ENCODE measurements at places on chromosomes 4 and X.

GRCh38 chrX:135006187-135006586, 15.4 kb downstream of the SMIM10 start:
- no peak for ATAC-seq

- ATAC-seq = no peak
These were observed 75.4 kb downstream of the DCHS2 start for GRCh38 chr4:154416190-154416547.

DNA sequence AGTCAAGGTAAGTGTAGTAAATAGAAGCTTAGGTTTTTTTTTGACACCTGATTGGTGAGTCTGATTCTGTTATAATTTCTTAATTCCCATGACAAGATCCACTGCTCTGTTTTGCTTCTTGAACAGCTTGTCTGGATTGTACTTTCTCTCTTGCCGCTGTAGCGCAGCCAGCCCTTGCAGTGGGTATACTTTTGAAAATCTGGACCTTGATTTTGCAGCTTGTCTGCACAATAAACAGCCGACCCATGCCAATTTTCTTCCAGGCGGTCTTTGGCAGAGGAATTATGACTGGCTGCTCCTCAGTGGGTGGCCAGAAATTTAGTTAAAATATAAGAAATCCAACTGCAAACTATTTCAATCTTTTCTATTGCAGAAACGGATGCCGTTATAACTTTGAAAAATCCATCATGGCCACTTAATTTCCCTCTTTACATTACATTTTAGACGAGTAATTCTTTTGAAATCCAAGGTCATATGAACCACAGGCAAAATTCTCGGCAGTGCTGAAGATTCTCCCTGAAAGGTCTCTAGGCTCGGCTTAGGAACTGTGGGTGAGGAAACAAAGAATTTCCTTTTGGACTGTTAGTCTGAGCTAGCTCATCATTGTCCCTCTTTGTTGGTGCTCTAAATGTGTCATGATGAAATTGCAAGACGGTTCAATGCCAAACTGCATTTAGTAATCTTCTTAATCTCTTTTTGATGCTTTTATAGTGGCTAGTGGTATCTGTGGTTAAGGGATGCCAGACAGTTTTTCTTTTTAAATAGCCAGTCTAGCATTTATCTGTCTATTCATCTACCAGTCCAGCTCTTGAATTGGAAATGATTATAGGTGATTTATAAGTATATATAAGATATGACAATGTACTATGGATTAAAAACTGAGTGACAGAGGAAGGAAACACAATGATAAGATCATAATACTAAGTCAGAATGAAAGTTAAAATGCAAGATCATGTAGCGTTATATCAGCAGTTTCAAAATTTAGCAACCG, 31.5 kb upstream of the PTTG2 start:
- peak; percentile 62 for ATAC-seq

DNA sequence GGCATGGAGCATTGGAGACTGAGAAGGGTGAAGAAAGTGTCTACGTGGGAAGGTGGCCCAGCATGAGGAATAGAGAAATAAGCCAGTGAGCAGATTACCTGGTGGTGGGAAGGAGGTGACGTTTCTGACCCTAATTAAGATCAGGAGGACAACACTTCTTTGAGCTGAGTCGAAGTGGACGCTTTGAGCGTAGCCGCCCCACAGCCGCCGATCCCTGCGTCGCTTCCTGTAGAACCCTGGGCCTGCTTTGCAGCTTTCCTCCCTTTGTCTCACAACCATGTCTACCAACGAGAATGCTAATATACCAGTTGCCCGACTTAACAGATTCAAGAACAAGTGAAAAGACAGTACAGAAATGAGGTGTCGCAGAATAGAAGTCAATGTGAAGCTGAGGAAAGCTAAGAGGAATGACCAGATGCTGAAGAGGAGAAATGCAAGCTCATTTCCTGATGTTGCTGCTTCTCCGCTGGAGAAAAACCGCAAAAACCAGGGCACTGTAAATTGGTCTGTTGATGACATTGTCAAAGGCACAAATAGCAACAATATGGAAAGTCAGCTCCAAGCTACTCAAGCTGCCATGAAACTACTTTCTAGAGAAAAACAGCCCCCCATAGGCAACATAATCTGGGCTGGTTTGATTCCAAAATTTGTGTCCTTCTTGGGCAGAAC, 6.4 kb upstream of the ANTXR2 start:
- ATAC-seq = no peak

GRCh38 chr4:120158046-120158445, 91.4 kb upstream of the MAD2L1 start:
- no peak for ATAC-seq

GRCh38 chr4:145003675-145004074, 94.3 kb downstream of the ANAPC10 start:
- no peak for ATAC-seq

DNA sequence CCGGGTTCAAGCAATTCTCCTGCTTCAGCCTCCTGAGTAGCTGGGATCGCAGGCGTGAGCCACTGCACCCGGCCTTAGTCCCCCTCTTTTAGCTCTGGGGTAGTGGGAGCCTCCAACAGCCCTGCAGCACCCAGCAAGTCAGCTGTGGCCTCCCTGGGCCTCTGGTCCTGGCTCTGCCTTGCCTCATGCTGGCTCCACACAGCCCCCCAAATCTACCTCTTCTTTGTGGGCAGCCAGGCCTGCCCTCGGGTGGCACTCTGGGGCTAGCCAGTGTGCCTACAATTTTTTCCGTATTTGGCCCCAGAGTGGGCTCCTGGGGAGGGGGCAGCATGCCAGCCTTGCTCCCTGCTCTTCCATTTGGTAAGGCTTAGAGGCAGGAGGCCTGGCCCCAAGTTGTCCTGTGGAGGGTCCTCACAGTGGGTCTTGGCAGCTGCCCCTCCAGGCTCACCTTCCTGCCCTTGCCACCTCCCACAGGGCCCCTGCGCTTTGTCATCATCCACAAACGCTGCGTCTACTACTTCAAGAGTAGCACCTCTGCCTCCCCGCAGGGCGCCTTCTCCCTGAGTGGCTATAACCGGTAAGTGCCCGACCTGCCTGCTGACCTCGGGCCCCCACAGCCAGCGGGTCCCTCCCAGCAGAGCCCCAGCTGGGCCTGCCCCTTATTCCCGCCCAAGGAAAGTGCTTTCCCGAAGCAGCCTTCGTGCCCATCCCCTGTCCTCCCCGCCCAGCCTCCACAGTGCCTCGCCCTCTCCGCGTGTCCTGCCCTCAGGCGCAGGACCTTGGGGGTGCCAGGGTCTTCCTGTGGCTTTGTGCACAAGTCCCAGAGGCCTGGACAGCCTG, 21.0 kb upstream of the ADD1 start:
- ATAC-seq = no peak

DNA sequence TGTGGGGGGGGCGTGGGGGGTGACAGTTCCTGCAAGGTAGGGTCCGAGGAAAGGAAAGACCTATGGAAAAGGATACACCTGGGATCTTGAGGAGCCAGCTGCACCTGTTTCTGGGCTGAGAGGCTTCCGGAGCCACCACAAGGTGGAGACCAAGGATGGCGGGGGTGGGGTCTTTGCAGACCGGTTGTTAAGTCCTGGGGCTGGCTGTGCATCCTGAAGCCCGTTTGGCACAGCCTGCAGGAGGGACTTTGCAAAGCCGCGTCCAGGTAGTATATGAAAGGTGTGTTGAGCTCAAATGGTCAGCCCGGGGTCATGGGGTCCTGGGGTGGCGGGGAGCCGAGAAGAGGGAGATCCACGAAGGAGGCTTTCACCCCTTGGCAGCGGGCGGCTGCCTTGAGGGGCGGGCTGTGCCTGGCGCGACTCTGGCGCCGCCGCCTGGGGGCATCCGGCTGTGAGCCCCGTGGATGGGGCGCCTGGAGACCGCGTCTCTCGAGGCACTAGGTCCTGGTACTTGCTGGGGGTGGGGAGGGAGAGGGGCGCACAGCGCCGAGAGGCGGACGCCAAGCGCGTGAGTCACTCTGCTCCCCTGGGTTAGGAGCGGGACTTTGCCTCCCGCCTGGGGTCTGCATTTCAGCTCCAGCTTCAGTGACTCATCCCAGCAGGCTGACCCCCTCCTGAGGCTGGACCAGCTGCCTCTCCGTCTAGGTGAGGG, 58.2 kb upstream of the DYNLT3 start:
- no peak for ATAC-seq

GRCh38 chr4:93317057-93317456, 511.5 kb upstream of the ATOH1 start:
- no peak for ATAC-seq

DNA sequence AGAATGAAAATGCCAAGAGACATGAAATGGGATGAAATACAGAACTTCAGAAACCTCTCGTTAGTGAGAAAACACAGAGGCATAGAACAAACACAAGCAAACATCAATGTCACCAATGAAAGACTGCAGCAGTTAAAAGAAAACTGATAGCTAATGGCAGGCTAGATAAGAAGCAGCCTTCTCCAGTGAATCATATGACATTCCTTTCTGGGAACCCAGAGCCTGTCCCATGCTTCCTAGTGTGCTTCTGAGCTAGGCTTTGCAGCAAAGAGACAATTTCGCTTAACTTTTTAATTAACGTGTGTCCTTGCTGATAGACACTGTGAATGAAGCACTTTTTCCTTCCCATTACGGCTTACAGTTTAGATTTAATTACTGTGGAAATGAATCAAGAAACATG, 444.6 kb downstream of the IL15 start:
- ATAC-seq = no peak

GRCh38 chrX:65528705-65529340, 5.8 kb downstream of the LAS1L start:
- ATAC-seq = no peak

DNA sequence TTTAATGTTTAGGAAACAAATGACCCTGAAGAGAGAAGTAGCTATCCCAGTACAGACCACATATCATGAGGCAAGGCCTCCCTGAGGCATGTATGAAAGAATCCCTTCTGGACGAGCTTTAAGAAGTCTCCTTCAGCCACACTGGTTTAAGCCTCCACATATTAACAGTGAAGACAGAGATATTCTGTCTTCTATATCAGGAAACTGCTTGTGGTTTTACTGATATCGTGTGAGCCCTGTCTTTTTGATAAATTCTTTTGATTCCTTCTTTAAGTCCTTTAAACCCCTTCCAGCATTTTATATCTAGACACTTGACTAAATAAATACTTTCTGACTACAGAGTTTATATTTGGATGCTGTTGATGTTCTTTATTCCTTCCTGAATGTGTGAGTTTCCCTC, 45.9 kb upstream of the GPC4 start:
- no peak for ATAC-seq

DNA sequence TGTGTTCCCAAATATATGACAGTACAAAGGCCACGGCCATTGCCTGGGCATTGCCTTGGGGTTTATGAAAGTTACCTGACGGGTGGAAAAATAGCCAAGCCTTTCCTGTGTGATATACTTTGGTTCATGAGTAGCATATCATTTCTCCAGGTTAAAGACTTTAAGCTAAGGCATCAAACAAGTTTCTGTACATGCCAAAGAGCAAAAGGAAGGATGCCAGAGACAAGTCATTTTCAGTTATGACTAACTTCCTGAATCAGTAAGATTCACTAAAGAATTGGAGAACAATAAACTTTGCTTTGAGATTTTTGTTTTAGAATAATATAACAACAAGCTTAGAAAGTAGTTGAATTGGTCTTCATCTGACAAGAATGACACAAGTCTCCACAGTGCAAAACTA, 9.7 kb upstream of the GUF1 start:
- no peak for ATAC-seq

- ATAC-seq = no peak
These were observed 12.2 kb upstream of the WFS1 start for GRCh38 chr4:6257247-6258025.

- no peak for ATAC-seq
These were observed 181.5 kb downstream of the SLIT2 start for GRCh38 chr4:20433097-20433705.

GRCh38 chr4:86294883-86295282, 65.0 kb downstream of the MAPK10 start:
- no peak for ATAC-seq

DNA sequence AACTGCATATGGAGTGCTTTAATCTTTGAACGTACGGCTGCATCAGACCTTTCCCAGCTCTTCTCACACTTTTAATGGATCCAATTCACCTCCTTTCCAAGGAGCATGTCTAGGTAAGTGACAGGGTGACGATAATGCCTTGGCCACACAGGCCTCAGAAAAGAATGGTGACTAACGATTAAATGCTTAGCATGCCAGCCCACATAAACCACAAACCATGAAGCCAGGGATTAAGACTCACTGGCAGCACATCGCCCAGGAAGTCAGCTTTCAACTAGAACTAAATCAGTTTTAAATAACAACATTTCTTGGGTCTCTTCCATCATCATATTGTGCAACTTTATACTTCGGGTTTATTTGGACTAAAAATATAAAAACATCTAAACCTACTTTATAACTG, 28.7 kb downstream of the INPP4B start:
- ATAC-seq = peak; percentile 78

GRCh38 chr4:12679217-12679616, 804.9 kb downstream of the RAB28 start:
- no peak for ATAC-seq

DNA sequence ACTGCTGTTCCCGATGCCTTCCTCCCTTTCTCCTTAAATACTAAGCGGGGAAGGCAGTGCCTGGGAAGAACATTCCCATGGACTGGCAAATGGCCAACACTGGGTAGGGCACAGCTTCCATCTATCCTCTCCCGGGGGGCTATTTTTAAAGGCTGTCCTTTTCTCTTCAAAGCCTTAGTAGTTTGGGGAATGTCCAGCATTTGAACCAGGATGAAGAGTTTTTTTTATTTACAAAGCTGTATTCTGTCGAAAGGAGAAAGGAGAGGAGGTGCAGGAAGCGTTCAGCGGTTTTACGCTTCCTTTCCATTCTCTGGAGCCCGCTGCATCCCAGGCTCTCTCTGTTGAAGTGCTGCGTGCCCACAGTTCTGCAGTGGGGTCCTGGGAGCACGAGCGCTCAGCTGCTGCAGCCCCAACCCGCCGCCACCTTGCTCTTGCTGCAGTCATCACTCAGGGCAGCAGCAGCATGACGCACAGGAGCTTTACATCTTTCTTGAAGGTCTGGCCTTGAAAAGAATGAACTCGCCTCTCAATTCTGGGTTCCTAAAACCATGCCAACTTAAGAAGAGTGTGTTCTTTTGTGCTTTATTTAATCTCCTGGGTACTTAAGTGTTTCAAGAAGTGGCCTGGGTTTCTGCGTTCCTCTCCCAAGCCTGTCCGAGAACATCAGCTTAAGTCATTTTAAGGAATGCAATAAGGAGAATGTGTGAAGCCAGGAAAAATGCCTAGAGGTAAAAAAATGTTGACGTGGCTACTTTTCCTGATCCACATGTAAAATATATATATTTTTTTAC, 427.2 kb downstream of the MAPK10 start:
- no peak for ATAC-seq

- ATAC-seq = no peak
These were observed 262.6 kb downstream of the ADGRL3 start for GRCh38 chr4:61462451-61463326.

DNA sequence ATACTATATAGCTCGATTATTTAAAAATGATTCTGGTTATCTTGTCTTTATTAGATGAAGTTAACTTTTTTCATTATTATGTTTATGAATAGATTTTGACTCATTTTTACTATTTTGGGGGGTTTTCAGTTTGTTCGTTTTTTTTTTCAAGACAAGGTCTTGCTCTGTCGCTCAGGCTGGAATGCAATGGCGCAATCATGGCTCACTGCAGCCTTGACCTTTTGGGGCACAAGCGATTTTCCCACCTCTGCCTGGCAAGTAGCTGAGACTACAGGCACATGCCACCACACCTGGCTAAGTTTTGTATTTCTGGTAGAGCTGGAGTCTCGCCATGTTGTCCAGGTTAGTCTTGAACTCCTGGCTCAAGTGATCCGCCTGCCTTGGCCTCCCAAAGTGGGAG, 24.9 kb upstream of the FOXR2 start:
- ATAC-seq = no peak

- ATAC-seq = no peak
These were observed 128.0 kb upstream of the STS start for GRCh38 chrX:7019555-7019954.

Measured in activated CD4-positive, CD25-positive, alpha-beta regulatory T cell treated with anti-CD3 and anti-CD28 coated beads, Interleukin-2, amount 50 U/mL, for 24 hours (primary cell).